ENCODE measurements at places on chromosomes 13 and 19.

DNA sequence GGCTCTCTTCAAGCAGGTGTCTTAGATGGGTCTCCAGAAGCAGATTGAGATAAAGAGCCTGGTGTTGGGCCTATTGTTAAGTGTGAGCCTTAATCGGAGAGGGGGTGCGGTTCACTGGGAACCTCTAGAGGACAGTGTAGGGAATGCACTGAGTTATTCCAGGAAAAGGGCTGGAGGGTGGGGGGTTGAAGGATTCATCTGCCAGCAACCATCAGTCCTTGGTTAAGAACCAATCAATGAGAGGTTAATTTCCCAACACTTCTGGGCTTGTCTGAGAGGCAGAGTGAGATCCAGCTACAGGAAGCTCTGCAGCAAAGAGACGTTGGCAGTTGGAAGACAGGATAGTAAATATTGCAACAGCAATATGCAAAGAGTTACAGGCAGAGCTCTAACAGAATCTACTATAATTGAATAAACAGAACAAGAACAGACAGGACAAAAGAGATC lies 28.7 kb downstream of the CYP4F2 start:
- H3K27me3 ChIP-seq, result no peaks in the 10 kb centered on the region
- no peak overlapping the region for H3K27ac ChIP-seq
- peaks cover 10% of the 10 kb centered on the region for H3K4me1 ChIP-seq
- no peaks in the 10 kb centered on the region for H3K36me3 ChIP-seq
- no peak for DNase-seq

- H3K4me3 ChIP-seq, result no peak overlapping the region
- no peak overlapping the region for H3K27ac ChIP-seq
- no peaks in the 10 kb centered on the region for H3K4me1 ChIP-seq
These were observed 1775.1 kb upstream of the PCDH20 start for GRCh38 chr13:63190742-63191141.

GRCh38 chr13:41491436-41491835 lies 34.1 kb downstream of the RGCC start:
- no peaks in the 10 kb centered on the region for H3K27me3 ChIP-seq
- no peaks in the 10 kb centered on the region for H3K36me3 ChIP-seq
- DNase-seq, result no peak
- no peak overlapping the region for H3K4me3 ChIP-seq

- no peaks in the 10 kb centered on the region for H3K27me3 ChIP-seq
- no peak overlapping the region for H3K27ac ChIP-seq
- H3K36me3 ChIP-seq, result no peaks in the 10 kb centered on the region
These were observed 246.9 kb upstream of the PRR20A start for GRCh38 chr13:56893843-56894242.

DNA sequence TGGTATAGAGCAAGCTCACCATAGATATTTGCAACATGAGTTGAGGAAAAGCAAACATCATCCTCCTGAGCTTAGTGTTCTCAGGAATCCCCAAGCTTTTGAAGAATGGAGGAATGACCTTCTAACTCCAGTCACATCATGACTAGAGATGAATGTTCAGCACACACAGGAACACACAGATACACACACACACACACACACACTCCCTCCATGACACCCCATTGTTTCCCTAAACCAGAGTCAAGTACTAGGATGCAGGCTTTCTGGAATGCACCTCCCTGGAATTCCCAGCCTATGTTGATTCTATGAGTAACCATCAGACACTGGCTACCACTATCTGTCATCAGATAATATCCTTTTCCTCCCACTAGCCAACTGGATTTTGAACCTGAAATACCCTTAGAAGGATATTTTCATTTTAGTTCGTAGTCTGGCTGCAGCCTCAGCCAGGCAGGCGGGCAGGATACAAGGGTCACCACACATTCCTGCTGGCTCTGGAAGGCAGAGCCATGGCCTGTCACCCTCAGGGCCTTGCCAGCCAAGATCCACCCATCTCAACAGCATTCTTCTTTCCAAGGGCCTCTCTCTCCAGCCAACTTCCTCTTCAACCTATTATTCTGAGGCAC lies 162.4 kb downstream of the FOXO1 start:
- H3K36me3 ChIP-seq, result no peaks in the 10 kb centered on the region
- H3K4me3 ChIP-seq, result no peak overlapping the region
- H3K4me1 ChIP-seq, result peaks cover 27% of the 10 kb centered on the region
- H3K27ac ChIP-seq, result no peak overlapping the region

- DNase-seq, result no peak
- no peak overlapping the region for H3K27ac ChIP-seq
- H3K4me1 ChIP-seq, result no peaks in the 10 kb centered on the region
- H3K36me3 ChIP-seq, result no peaks in the 10 kb centered on the region
- H3K4me3 ChIP-seq, result no peak overlapping the region
These were observed 51.1 kb downstream of the FAM216B start for GRCh38 chr13:42832341-42833096.

GRCh38 chr19:17718550-17718946 lies 732 bp upstream of the MAP1S start:
- H3K36me3 ChIP-seq, result no peaks in the 10 kb centered on the region
- no peaks in the 10 kb centered on the region for H3K27me3 ChIP-seq
- H3K4me3 ChIP-seq, result peak overlapping the region; percentile 65
- H3K27ac ChIP-seq, result no peak overlapping the region
- peaks cover 32% of the 10 kb centered on the region for H3K4me1 ChIP-seq

DNA sequence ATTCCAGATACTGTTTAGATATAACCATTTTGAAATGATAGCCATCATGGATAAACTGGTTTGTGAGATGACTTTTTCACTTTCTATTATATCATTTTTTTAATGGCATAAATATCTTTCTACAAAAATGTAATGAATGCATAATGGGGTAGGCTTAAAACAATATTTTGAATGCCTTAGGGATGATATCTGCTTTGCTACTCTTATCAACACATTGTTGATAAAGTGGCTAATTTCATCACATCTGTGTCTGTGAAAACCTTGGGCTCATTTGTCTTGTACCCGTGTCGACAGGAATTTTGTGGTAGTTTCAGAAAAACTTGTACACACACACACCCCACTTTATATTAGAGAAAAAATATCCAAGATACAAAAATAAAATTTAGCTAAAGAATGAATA lies 44.1 kb downstream of the SLITRK6 start:
- no peaks in the 10 kb centered on the region for H3K36me3 ChIP-seq
- no peak overlapping the region for H3K4me3 ChIP-seq
- no peaks in the 10 kb centered on the region for H3K4me1 ChIP-seq
- H3K27me3 ChIP-seq, result no peaks in the 10 kb centered on the region

DNA sequence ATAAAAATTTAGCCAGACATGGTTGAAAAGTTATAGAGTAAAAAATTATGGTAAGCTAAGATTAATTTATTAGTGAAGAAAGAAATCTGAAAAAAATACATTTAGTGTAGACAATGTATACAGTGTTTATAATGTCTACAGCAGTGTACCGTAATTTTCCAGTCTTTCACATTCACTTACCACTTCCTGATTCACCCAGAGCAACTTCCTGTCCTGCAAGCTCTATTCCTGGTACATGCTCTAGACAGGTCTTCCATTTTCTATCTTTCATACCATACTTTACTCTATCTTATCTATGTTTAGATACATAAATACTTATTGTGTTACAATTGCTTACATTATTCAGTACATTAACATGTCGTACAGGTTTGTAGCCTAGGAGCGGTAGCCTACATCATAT lies 1387.8 kb upstream of the ATXN8OS start:
- H3K27ac ChIP-seq, result no peak overlapping the region
- no peaks in the 10 kb centered on the region for H3K4me1 ChIP-seq
- no peaks in the 10 kb centered on the region for H3K27me3 ChIP-seq
- no peak for DNase-seq
- no peaks in the 10 kb centered on the region for H3K36me3 ChIP-seq

DNA sequence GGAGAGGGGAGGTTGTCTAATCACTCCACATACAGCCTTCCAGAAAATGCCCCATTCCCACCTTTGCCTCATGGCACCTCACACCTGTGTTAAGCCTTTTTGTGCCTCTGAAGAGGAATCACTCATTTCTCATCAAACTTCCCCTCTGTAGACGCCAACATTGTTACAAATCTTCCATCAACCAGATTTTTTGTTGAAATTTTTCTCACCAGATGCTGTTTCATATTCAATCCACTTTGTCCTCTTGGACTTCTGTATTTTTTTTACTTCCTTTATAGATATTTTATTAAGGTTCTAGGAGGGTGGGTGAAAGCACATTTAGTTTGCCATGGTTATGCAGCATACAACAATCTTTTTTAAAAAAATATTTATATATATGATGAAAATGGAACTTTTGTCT lies 74.0 kb downstream of the RUBCNL start:
- H3K27ac ChIP-seq, result no peak overlapping the region
- no peak for DNase-seq
- no peaks in the 10 kb centered on the region for H3K27me3 ChIP-seq

- H3K4me3 ChIP-seq, result no peak overlapping the region
- no peaks in the 10 kb centered on the region for H3K36me3 ChIP-seq
- DNase-seq, result no peak
- peaks cover 47% of the 10 kb centered on the region for H3K4me1 ChIP-seq
- no peak overlapping the region for H3K27ac ChIP-seq
These were observed 30.5 kb upstream of the MATK start for GRCh38 chr19:3816566-3817218.

GRCh38 chr13:27118428-27119054 lies 53.1 kb downstream of the USP12 start:
- H3K27me3 ChIP-seq, result no peaks in the 10 kb centered on the region
- H3K4me1 ChIP-seq, result peaks cover 8% of the 10 kb centered on the region
- no peak for DNase-seq
- no peaks in the 10 kb centered on the region for H3K36me3 ChIP-seq

DNA sequence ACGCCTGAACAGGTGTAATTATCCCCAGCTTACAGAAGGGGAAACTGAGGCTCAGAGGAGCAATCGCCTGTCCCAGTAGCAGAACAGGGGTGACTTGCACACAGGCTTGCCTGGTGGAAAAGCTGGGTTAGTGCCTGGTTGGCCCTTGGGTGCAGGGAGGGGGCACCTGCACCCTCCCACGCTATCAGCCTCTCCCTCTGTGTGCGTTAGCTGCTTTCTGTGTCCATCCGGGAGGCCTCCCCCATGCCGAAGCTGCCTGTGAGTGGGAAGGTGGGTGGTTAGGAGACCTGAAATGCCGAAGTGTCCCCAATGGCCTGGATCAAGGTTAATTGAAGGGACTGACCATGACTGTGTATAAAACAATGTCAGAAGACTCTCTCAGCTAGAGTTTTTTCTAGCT lies 295.0 kb downstream of the ZNF536 start:
- no peak for DNase-seq
- H3K27ac ChIP-seq, result no peak overlapping the region
- no peak overlapping the region for H3K4me3 ChIP-seq
- H3K36me3 ChIP-seq, result no peaks in the 10 kb centered on the region

DNA sequence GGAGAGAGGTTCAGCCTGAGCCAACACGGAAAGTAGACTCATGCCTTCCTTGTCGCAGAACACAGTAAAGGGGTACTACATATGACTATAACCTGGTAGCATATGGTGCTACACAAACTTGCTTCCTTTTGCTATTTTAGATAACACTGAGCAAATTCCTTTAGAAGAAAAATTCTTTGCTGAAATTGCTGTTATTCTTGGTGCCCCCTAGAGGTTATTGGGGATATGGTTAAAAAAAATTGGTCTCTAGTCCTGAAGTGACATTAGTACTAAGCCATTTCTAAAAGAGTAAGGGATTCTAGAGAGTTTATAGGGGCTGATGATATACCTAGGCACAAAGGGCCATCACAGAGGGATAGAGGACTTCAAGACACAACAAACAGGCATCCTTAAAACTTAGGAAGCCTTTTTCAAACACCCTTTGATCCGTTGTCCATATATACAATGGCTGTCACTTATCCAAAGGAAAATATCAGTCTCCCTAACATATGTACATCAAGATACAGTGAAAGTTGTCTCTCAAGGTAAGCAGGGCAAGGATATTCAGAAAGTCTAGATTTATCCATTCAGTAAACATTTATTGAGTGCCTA lies 13.9 kb upstream of the HS6ST3 start:
- no peaks in the 10 kb centered on the region for H3K4me1 ChIP-seq
- H3K27ac ChIP-seq, result no peak overlapping the region
- H3K27me3 ChIP-seq, result no peaks in the 10 kb centered on the region
- H3K36me3 ChIP-seq, result no peaks in the 10 kb centered on the region
- no peak overlapping the region for H3K4me3 ChIP-seq
